ENCODE measurements at places on chromosomes 5 and 9.

DNA sequence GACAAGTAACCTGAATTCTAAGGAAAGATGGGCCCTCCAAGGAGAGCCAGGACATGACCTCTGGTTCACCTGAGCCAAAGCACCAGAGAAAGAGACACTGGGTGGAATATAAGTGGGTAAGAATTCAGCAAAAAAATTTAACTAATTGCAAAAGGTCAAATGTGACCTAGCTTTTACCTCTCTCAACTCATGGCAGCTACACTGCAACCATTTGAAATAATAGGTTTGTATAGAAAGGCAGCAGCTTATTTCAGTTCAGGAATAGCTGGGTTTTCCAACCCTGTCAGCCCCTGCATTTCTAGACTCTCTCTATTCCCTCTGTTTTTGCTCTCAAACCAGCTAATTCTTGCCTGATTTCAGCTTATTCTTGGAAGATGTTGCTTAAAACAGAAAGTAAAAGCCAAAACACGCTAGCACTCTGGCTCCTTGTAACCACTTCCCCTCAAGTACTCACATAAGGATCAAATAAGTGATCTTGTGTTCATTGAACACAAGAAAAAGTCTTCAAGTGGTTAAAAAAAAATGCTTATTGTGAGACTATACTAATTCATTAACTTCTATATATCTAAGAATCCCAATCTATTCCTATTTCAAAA lies 101.1 kb upstream of the NR4A3 start:
- no peak for DNase-seq

- no peak for DNase-seq
Observed at GRCh38 chr5:64229163-64229774, 63.6 kb downstream of the RNF180 start.

- DNase-seq: no peak
Observed at GRCh38 chr5:83718936-83719495, 1.6 kb downstream of the HAPLN1 start.

DNA sequence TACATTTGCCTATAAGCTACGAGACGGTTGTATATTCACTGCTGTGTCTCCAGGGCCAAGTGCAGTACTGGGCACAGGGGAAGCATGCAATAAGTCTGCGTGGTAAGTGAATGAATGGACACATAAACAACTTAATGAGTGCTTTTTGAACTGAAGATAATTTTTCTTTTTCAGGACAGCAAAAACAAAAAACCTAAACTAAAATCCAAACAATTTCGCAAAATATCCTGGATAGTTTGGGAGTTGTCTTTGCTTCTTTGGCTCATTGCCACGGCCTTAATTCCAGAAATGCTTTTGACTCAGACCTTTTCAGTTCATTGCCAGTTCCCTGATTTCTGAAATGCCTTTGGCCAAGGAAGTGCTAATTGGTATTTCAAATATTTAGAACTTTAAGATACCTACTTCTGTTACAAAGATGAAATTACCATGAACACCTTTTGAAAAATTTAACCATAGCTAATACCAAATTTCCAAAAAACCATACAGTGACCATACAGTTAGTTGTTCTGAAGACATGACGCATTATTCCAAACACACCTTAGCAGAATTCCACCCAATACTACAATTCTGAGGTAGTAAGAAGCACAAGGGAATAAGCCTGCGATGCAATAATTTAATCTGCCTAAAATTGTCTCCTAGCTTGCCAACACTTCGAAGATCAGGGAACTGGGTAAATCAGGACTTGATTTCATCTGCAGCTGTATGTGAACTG lies 42.8 kb downstream of the TEK start:
- DNase-seq: no peak

DNA sequence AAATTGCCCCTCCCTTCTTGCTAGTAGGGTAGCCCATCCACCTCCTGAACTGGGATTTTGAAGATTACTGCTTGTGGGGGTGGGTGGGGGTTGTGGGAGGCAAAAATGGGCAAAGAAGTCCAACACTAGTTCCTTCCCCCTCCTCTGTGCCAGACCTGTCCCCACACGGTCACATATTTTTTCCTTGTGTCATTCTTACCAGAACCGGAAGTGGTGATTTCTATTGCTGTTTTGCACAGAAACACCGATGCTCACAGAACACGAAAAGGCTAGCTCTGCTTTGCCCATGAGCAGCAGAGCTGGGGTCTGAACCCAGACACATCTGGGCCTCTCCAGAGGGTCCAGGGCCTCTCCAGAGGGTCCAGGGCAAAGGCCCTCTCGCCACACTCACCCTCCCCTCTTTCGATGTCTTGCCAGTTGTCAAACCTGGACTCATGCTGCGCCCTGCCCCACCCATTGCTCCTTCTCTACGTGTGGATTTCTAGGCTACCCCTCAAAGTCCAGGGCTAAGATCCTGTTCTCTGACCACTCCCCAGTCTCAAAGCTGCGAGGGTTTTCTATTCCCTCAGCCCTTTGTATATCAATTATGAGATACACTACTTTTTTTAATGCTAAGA lies 264.4 kb upstream of the MSX2 start:
- DNase-seq: no peak

DNA sequence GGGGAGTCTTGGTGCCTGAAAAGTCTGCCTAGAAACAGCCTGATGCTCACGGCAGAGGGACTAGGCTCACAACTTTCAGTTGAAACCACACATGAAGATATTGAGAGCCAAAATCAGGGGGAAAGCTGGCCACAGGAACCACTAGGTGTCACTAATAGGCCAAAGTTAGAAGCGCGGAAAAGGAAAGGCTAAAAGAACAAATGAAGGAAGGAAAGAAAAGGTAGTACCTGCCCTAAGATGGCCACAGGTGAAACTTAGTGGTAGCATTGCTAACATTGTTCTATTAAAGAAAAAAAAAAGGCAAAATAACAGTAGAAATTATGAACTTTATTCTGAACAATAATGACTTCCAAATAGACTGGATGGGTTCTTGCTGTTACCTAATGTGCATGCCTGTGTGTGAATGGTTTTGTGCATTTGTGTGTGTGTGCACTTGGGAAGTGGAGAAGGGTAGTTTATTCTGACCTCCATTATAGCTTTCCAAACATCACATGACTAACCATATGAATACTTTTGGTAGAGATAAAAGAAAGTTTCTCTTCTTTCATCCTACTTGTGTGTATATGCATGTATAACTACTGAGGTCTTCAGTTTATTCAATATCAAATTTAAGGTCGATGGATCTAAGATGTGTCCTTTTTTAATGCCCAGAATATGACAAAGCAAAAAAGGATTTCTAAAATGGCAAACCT lies 2.1 kb upstream of the RFESD start:
- no peak for DNase-seq

DNA sequence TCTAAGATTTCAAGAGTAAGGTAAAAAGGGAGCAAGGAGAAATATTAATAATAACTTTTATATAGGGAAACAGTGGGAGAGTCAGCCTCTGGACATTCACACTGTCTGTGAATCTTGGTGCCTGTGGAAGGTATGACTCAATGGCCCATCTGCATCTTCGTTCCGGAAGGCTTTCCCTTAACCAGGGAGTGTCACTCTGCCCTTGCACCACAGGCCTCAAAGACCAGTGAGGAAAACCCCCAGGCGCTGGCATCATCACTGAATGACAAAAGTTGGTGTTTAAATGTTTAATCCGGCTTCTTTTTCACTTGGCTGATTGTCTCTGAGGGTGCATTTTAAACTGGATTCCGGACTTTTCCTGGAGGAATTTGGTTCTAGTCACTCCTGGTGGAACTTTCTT lies 522.4 kb upstream of the TLE4 start:
- no peak for DNase-seq

- DNase-seq: no peak
Observed at GRCh38 chr5:10467281-10468198, 25.9 kb downstream of the ROPN1L start.

GRCh38 chr9:121857928-121858327 lies 206.5 kb downstream of the DAB2IP start:
- DNase-seq: no peak

DNA sequence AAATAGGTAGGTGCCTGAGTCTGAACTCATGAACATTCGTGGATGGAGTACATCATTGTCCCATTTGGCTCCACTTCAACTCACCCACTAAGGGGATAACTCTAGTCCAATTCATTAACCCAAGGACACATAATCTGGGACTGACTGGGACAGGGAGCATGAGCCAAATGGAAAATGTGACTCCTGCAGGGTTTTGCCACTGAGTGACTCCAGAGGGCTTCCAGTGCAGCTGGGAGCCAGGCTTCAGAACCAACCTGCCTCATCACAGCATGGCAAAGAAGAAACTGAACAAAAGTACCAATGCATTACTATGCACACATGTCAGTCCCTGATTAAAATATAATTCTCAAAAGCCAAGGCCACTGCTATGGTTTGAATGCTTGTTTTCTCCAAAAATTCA lies 159.7 kb upstream of the SNX2 start:
- DNase-seq: no peak

DNA sequence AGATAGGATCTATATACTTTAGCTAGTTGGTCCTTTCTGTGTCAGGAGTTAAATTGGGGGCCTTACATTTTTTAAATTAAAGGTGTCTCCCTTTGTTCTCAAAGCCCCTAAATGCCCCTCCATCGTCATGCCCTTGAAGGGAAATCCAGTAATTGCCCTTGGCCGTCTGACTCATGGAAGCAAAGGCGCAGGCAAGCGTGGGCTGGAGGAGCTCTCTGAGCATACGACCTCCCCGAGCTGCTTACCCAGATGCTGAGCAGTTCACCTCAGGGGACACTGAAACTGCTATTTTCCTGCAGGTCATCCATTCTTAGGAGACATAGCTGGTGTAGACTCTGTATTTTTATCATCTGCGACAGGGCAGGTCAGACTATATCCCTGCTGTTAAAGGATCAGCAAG lies 23.0 kb downstream of the PCSK1 start:
- DNase-seq: no peak

DNA sequence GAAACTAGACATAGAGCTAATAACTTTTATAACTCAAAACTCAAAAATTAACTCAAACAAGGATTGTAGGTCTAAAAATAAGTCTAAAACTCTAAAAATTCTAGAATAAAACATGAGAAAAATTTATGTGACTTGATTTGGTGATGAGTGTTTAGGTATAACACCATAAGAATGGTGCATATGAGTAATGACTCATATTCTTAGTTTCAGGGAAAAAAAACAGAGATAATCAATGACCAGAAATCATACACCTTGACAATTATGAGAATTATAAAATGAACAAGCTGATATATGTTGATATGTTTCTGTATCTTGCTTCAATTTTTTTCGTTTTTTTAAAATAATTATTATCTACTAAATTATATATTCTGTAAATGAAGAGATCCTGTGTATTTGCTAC lies 541.2 kb downstream of the PTPRD start:
- no peak for DNase-seq

DNA sequence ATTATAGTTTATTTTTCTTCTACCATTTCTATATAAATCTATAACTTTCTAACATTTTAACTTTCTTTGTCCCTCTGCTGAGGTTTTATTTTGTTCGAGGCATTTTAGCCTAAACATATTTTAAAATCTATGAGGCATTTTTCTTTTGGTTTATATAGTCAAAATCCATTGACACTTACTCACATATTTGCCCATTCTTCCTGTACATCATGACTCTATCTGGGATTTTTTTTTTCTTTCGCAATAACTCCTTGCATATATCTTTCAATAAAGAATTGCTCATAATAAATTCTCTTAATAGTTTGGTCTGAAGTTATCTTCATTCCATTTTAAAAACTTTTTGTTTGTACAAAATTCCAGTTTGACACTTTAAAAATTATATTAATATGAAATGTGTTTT lies 632.3 kb downstream of the TLE4 start:
- no peak for DNase-seq

DNA sequence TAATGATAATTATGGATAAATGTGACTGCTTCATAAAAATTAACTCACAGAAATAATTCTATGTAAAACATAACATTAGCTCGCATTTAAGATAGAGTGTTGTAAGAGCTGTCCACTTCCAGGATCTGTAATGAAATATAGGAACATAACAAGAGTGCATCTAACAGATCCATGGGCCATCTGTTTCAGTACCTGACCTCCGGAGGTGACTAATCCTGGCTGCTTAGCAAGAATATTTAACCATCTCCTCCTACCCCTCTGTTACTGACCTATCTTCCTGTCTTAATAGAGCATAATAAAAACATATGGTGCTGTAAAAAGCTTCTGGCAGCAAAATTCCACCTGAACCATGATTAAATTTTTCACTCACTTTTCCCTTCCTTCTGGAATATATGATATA lies 7.1 kb downstream of the PLCXD3 start:
- no peak for DNase-seq

- DNase-seq: no peak
Observed at GRCh38 chr9:115050002-115050490, 67.9 kb downstream of the TNC start.

- no peak for DNase-seq
Observed at GRCh38 chr5:156328161-156328560, 1.2 kb downstream of the SGCD start.

DNA sequence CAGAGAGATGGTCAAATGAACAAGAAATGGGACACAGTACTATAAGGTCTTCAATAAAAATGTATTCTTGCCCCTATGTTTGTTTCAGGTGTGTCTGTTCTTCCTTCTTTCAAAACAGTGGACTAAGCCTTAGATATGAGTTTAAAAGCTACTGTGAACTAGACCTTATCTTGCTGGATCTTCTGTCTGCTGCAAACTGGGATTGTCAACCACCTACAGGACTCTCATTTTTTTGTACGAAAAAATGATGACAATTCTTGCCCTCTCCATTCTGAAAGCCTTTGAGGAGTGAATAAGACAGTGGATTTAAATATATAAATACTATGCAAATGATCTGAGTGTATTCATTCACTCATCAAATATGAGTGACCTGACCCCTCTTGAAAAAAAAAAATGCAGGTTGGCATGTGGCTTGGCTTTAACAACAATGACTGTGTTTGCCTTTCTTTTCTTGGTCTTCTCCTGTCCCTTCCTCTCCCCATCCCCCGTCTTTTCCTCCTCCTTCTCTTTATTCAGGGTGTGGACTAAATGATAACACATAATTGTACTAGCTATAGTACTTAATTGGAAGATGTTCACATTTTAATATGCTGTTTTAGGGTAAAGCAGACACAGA lies 235.5 kb upstream of the TRIM32 start:
- DNase-seq: no peak

- DNase-seq: peak; percentile 53
Observed at GRCh38 chr9:33081128-33081851, 4.8 kb upstream of the SMU1 start.

DNA sequence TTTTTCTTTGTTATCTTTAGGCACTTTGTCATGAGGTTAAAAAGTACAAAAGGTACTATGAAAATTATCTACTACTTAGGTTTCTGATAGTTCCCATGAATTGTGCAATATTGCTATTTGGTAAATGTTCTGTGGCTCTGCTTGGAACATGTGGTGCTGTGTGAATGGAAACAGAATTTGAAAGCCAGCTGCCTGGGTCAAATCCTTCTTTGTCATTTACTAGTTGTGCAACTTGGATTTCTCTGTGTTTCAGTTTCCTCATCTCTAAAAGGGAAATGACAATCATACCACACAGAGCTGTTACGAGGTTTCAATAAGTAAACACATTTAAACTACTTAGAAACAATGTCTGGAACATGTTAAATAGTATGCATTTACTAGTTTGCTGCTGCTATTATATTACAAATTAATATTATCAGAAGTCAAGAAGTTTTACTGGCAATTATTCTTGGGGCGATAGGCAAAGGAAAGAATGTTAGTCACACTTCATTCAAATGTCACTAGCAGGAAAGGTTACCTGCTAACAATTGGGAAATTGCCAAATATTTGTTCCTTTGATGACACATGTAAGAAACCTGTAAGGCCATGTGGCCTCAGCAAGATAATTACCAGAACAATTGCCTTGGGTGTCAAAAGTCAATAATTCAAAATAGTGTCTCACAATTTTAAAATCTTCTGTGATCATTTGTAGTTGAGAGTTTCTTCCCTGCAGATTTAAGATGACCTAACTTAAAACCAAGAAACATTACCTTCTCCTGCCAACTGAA lies 184.8 kb downstream of the KIAA0825 start:
- DNase-seq: no peak
